Hematopoietic multipotent progenitor cell treated with erythropoietin and hydrocortisone succinate and interleukin-3 and kit ligand, for 6 days (in vitro differentiated cells): ENCODE measurements at places on chromosomes 7 and 10.

DNA sequence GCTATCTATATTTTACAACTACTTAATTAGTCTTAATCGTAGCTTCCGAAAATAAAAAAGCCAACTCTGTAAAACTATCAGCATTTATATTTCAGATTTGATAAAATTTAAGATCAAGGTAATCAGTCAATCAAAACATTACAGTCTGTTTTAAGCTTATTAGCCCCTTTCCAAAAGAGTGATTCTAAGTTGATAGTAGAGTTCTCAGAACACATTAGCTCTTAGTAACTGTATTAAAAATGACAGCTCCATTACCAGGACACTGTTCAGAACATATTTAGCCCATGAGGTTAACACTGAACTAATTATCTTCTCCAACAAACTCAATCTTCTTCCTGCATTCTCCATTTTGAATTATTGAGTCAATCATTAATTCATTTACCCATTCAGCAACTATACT, 110.3 kb upstream of the PALS2 start:
- no peak for DNase-seq

DNA sequence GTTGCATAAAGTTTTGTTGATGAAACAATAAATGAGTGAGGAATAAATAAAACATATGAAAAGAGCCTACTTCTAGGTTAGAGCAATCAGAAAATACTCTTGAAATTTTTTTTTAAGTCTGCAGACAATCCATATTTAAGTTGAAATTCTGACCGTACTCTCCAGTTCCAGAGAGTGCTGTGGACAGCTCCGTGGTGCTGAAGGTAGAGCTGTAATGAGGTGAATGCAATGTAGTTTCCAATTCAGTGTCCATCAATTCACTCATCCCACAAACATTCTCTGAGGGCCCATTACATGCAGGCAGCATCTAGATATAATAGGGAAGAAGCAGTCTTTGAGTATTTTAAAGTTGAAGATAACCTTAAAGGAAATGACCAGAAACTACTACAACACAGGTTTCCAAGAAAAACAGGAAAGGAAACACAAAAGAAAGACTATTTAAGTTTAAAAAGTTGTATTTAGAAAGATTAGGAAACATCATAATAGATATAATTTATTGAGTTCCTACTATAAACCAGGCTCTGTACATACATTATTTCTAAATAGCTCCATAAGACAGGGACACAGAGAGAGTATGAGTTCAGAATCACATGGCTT, 44.0 kb upstream of the CRTAC1 start:
- DNase-seq, result peak; percentile 48

DNA sequence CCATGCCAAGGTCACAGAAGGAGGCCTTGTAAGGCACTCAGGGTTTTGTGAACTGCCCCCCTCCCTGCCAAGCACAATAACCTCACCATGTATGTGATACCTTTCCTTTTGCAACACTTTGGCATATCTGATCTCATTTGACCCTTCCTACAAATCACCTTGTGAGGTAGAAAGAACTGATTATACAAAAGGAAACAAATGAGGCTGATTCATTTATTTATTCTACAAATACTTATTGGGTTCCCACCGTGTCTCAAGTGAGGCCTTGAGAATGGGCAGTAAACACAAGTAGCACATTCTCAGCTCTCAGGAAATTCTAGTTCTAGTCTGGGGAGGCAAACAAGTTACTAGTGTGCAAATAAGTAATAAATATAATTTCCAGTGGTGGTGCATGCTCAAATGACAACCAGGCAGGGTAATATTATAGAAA, 19.6 kb downstream of the PLCE1 start:
- DNase-seq, result no peak

- DNase-seq, result no peak
These were observed 11.9 kb upstream of the CALU start for GRCh38 chr7:128727239-128727638.

- peak; percentile 67 for DNase-seq
These were observed 443 bp downstream of the RNF32 start for GRCh38 chr7:156640949-156641485.

- DNase-seq, result no peak
These were observed 29.2 kb downstream of the PANK1 start for GRCh38 chr10:89615824-89616223.
